ENCODE measurements at places on chromosomes 7 and 10.

DNA sequence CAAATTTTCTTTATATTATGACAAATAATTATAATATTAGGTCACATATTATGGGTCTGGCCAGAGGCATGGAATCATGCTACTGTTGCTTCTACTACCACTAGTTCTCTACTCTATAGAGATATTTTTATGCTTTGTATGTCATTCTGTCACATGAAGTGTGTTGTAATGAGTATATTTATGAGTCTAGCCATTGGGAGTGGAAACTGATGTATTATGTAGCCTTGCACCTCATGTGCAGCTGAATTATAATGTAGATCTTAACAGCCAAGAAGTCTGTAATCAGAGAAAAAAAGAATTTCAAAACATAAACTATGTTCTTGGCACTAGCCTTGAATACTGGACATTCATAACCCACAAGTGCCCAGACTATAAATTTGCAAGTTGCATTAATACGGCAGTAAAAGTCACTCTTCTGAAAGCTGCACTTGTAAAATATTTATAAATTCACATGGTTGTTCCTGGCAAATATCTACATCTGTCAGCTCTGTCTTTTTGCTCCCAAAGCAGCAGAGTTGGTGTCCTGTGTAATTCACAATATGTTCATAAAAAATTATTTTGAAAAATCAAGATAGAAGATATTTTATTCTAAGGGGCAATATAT is 48.6 kb upstream of the SKAP2 start:
- no peak for DNase-seq

GRCh38 chr7:135706858-135707569 is 21.0 kb downstream of the SLC13A4 start:
- DNase-seq: no peak

GRCh38 chr7:116576350-116577319 is 51.8 kb downstream of the CAV1 start:
- DNase-seq: no peak

DNA sequence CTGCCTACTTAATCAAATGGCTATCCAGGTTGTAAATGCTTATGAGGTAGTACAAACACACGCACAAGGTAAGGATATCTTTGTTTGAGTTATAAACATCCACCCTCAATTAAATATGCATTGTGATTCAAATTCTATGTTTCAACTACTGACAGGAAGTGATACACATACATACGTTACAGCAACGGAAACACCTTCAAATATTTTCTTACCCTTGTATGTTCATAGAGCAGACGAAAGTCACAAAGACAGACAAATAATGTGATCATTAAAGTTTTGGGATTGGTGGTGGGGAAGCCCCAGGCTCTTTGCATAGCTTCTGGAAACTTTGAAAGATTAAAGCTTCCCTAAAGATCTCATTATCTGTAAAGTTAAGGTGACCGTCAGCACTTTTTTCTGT is 521.0 kb downstream of the PARD3 start:
- DNase-seq: no peak

DNA sequence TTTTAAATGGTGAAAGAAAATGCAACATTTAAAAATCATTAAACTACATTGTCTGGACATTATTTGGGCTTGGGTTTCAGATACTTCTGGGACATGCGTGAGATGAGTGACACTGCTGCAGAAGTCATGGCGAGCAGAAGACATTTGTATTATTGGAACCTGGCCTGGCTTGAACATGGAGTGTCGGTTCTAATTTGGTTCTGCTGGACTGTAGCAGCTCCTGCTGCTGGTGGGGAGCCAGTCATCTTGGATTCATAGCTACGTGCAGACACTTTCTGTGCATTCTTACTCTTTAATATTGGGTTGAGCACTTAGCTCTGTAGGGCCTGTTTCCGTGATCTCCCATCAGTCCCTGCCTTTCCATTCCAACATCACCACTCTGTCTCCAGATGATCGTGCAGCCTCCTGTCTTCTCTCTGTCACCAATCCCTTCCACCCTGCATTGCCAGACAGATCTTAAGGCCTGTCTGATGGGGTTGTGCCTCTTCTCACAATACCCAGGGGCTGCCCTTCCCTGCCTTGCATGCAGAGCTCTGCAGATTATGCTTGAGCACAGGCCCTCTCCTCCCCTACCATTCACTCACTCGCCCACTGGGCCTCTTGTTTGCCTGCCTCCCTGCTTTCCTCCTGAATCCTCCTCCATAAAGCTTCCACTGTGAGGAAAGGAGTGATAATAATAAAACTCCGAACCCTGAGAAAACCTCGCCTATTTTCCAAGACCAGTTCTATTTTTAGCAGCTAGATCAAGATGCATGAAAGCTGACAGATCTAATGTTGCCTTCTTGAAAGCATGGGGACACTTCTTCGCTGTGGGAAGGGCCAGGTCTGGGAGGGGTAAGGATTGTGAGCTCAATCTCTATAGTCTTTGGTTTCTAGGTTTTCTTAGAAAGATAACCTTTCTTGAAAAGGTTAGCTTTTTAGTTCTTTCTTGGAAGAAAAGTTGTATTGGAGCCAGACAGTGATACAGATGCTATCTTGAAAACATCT is 32.9 kb downstream of the CELF2 start:
- no peak for DNase-seq

GRCh38 chr7:111056371-111056770 is 34.6 kb upstream of the LRRN3 start:
- no peak for DNase-seq

GRCh38 chr10:76440426-76440825 is 1009.0 kb downstream of the LRMDA start:
- DNase-seq: no peak

DNA sequence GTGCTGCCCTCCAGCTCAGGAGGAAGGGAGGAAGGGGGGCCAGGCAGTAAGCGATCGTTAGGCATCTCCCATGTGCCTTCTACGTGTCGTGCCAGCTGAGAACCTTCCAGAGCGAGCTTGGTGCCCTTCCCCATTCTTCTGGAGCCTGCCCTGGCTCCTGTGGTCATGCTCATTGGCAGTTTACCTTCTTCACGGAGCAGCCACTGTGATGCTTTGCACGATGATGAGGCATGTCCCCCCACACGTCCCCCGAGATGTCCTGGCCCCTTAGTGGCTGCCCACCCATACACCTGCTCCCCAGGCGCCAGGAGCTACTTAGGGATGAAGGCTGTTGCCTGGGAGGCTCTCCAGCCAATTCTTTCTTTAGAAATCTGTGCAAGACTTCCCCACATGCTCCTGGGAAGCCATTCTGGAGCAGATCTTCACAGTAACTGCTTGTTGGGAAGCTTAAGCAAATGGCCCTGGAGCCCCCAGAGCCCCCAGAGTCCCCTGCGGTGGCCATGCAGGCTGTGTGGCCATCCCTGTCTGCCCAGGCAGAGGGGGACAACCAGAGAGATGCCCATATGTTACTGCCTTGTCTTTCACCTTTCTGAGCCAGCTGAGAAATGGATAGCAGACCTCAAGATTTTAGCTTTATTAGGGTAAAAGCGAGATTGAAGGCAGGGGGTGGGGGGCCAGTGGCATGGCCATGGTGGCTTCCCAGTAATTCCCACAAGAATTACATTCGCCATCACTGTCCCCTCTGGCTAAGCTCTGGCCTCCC is 199.0 kb downstream of the EBF3 start:
- no peak for DNase-seq

DNA sequence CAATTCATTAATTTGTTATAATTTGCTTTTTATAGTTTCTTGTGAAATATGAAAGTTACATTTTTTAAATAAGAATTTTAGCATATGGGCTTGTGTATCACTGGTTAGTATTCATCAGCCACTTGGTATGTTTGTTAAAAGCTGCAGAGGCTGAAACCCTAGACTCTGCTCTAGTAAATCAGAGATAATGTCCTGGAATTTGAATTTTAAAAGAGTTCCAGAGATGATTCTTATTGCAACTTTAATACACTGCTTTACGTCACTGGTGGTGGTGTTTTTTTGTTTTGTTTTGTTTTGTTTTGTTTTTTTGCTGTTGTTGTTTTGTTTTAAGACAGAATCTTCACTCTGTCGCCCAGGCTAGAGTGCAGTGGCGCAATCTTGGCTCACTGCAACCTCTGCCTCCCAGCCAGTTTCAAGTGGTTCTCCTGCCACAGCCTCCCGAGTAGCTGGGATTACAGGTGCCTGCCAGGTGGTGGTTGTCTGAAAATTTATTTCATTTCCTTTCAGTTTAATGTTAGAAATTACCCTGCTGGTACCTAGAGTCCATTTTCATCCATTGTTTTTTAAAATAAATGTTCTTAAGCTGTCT is 43.8 kb downstream of the PTPN12 start:
- DNase-seq: no peak

DNA sequence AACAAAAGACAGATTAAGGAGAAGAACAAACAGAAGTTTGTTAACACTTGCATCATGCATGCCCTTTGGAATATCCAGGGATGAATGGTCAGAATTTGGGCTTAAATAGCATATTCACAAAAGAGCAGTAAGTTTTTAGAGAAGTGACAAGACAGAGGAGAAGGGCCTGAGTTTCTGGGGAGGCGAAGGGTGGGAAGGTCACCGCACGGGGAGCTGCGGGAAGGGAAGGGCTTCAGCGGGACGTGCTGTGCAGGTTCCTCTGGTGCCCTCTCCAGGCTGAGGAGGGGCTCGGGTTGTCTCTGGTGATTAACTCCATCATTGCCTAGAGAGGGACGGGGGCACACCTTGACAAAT is 10.4 kb upstream of the ZNF22 start:
- no peak for DNase-seq

GRCh38 chr10:43026039-43026973 is 50.6 kb upstream of the RET start:
- DNase-seq: no peak

DNA sequence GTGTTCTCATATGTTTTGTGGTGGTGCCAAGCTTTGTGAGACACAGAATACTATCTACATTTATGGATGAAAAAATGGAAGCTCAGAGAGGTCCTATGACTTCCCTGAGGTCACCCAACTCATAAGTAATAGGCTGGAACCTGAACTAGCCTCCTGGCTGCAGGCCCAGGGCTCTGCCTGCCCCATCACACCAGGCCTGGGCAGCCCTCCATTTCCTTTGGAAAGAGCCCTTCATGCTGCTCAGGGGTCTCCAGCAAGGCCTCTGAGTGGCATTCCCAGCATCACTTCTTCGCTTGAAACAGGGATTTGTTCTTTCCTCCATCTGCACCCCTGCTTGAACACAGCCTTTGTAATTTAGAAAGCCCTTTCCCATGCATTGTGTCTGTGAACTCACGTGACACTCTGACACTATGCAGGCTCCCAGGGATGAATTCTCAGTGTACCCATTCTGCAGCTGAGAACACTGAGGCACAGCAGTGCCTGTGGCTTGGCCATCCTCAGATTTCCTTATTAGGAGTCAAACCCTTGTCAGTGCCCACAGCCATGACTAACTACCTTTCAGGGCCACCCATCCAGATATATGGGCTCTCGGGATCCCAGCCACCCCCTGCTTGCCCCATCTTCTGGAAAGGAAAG is 127.8 kb upstream of the PPIF start:
- DNase-seq: no peak

DNA sequence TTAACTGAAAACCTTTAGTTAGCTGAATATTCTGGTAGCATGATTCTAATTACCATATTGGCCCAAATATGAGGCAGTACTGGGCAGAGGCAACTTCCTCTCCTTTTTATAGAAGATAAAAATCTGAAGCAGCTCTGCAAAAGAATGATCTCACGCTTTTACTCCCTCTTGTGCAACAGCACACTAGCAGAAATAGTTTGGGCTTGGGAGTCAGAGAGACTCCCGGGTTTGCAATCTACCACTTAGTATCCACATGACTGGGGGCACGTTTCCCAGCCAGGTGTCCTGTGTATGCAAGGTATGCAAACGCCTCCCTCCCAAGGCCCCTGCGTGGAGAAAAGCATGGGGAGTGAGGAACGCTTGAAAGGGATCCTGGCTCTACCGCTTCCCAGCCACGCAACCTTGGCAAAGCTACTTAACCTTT is 47.2 kb upstream of the RHEB start:
- DNase-seq: no peak

GRCh38 chr10:13633689-13634088 is 46.9 kb downstream of the PRPF18 start:
- DNase-seq: peak; percentile 96

DNA sequence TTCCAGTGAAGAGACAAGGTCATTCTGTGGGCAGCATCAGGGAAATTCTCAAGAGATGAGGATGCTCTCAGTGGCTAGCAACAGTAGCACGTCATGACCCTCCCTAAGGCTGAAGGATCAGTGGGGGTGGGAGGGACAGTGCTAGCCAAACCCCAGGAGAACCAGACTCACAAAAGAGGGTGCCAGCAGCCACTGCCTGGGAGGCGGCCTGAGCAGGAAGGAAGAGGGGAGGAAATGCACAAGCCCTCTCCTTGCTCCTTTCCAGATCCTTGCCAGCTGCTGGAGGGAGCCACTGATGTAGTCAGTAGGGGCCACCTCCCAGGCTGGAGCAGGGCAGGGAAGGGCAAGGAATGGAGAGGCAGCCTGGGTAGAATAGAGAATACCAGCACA is 302.7 kb downstream of the RPS24 start:
- peak; percentile 11 for DNase-seq

- no peak for DNase-seq
Measured at GRCh38 chr7:21076574-21076973, 289.9 kb upstream of the SP8 start.

- no peak for DNase-seq
Measured at GRCh38 chr10:62626817-62627216, 177.7 kb upstream of the ADO start.

DNA sequence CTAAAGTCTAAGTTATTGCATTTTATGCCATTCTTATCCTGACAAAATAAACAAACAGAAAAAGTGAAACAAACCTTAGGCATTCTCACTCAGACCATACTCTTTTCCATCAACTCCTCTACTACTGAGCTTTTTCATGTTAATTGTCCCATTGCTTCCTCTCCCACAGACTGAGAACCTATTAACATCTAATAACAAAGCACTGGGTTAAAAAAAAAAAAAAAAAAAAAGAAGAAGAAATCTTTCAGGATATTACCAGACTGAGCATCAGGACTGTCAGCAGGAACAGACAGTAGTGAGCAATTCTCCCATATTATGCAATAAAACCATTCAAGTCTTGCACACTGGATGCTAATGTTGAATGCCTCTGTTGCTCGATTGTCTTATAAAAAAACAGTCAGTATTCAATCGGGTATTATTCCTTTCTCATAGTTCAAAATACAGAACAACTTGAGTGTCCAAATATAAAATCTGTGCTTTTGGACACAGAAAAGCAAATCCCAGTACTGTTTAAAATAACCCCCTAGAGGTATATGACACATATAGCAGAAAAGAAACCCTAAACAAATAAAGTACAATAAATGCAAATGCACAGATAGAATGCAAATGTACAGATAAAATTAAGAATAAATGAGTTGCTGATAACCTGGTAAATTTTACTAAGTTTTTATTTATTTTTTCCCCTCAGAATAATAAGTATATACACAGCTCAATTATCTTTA is 531.3 kb upstream of the LRRTM3 start:
- DNase-seq: no peak

DNA sequence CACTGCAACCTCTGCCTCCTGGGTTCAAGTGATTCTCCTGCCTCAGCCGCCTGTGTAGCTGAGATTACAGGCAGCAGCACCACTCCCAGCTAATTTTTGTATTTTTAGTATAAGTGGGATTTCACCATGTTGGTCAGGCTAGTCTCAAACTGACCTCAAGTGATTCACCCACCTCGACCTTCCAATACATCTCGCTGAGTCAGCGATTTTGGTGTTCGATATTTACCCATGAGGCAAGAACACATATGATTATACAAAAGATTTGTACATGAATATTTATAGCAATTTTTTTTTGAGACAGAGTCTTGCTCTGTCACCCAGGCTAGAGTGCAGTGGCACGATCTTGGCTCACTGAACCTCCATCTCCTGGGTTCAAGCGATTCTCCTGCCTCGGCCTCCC is 19.8 kb downstream of the PNLIP start:
- no peak for DNase-seq

All from brain pericyte (primary cell).